ENCODE measurements at places on chromosomes 1 and 21.

DNA sequence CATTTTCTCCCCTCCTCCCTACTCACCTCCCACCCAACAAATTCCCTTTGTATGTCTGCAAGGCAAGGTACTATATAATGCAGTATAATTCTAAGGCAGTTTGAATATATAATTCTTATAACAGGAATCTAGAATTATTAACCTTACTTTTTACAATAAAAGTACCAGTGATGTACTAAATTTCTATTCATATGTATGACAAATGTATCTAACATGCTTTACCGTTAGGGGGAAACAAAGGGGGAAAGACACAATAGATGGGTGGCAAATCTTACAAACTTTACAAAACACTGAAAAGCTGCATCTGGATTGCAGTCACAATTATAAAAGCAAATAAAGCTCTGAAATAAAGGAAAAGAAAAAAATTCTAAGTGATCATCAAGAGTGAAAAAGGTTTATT, 2.3 kb downstream of the PIK3R3 start:
- no peak for DNase-seq

DNA sequence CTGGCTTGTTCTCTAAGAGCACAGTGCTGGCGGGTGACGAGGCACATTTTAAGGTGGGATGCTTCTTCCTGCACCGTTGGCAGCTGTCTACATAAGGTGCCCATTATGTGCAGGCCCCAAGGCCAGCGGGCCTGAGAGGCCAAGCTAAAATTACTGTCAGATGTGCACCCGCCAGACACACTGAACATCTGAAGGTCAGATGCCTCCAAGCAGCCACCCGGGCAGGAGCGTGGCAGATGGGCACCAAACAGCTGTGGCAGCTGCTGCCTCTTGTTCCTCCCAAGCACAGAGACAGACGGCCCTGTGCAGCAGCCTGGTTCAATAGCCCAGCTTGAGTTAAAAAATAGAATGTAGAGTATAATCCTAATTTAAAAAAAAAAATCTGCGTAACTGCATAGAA, 211.9 kb upstream of the EDN2 start:
- DNase-seq = peak; percentile 49

GRCh38 chr1:238248356-238248755, 357.6 kb upstream of the ZP4 start:
- no peak for DNase-seq

GRCh38 chr1:203282720-203283542, 22.4 kb upstream of the BTG2 start:
- no peak for DNase-seq

DNA sequence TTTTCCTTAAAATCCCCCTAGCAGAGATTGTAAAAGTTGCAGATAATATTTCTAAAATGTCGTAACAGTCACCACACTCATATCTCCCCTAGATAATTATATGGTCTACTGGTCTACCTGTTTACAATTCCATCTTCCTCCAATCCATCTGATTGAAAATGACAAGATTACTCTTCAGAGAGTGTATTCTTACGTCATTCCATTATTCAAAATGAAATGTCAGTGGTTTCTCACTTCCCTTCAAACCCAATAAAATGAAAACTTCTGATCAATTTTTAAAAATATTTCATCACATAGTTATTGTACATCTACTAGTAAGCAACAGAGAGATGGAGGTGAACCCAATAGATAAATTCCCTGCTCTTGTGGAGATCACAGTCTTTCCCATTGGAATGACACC, 202.2 kb upstream of the C8B start:
- DNase-seq = no peak

- DNase-seq = no peak
Observed at GRCh38 chr1:204588826-204589225, 72.6 kb downstream of the MDM4 start.

- DNase-seq = peak; percentile 77
Observed at GRCh38 chr1:28249013-28249865, 10.1 kb upstream of the SESN2 start.

GRCh38 chr1:182317611-182318161, 73.9 kb downstream of the GLUL start:
- no peak for DNase-seq

DNA sequence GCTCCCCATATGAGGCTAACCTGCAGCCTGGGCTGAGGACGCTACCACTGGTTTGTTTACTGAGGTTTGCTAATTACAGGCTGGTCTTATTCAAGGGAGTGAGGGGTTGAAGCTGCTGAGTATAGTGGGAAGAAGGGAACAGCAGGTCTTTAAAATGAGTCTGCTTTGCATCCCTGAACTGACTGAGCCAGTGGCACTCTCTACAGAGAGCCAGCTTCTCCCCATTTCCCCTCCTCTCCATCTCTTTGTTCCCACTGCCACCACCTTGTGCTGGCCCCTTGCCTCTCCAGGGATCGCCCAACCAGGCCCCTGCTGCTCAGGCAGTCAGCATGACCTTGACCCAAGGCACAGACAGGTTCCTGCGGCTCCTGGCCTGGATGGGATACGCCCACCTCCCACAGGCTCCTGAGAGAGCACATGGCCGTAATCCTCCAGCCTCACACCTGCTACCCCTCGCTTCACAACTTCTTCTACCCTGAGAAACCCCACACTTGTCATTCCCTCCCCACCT, 45.0 kb downstream of the IER5 start:
- DNase-seq = no peak

- DNase-seq = no peak
Observed at GRCh38 chr1:15869413-15869812, 21.9 kb downstream of the SPEN start.

- DNase-seq = no peak
Observed at GRCh38 chr1:77143529-77144121, 75.6 kb downstream of the PIGK start.

DNA sequence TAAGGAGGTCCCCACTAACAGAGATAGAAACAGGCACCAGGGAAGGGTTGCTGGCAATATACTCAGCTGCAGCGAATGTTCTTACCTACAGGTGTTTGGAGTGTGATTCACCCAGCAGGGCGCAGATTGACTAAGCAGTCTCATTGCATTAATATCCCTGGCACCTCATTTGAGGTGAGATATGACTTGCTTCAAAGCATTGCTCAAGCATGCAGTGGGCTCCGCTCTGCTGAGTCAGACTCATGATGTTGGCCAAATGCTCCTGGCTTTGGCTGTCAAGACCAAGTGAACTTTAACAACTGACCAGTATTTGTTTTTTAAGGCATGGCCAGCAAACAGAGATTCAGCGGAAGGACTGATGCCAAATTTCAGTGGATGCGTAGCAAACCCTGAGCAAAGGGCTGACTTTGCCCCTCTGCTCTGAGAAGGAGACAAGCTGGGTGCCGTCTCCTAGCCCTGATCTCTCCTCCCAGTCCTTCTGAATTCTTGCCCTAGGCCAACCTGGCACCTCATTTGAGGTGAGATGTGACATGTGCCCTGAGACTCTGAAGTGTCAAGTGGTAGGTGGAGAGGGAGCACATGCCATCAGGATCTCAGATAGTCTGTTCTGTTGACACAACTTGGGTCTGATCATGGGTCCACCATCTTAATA, 187.1 kb upstream of the COA6 start:
- DNase-seq = no peak

- DNase-seq = no peak
Observed at GRCh38 chr1:190084552-190084951, 393.1 kb downstream of the BRINP3 start.

- no peak for DNase-seq
Observed at GRCh38 chr1:113166473-113166872, 93.5 kb downstream of the LRIG2 start.

DNA sequence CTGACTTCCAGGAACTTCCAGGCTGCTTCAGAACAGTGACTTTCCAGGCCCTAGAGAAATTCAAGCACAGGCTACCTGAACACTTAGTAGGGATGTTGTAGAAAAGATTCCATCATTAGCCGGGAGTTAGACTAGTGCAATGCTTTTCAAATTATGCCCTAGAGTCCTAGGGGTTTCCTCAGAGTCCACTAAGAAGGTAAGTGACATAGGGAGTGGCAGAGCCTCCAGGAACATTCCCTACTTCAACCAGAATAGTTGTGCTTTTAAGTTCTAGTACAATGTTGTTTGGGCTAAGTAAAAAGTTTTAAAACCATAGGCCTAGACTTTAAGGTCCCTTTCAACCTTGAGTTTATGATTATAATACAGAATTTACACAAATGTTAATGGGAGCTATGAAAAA, 9.1 kb upstream of the GOLPH3L start:
- no peak for DNase-seq

DNA sequence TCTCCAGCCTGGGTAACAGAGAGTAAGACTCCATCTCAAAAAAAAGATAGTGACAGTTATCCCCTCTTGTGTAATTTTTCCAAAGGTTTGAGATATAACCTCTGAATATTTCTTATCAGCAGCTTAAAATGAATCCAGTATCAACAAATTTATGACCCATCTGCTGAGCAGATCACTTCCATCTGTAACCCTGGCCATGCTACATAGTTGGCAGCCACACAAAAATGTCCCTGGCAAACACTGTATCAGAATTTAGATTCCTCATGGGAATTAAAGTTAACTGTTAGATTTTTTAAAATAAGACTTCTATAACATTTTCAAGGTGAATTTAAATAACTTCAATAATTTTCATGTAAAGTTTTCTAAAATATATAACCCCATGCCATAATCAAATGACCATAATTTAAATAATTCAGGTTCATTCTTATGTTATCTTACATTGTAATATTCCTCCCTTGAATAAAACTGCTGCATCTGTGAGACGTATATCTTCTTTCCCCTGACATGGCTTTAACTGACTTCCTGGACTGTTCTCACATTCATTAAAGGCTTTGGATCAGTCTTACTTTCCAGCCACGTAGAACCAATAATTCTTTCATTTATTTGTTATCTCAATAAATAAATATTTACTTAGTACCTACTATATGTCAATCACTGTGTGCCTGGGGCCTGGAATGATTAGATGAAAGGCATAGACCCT, 5.3 kb upstream of the PRPF38B start:
- no peak for DNase-seq

GRCh38 chr1:245348626-245349025, 193.8 kb downstream of the KIF26B start:
- no peak for DNase-seq
